Activated CD4-positive, alpha-beta T cell treated with anti-CD3 and anti-CD28 coated beads for 36 hours (primary cell): ENCODE measurements at places on chromosomes 3 and 15. TPM values are rescaled to one million over a fixed set of nuclear protein-coding genes. Genes with fewer than 3 reads are reported as not detected.

- no peaks in the 10 kb centered on the region for H3K27me3 ChIP-seq
- no peak for DNase-seq
- H3K27ac ChIP-seq, result no peak overlapping the region
- H3K4me3 ChIP-seq, result no peak overlapping the region
- H3K36me3 ChIP-seq, result no peaks in the 10 kb centered on the region
These were observed 15.8 kb downstream of the RBP1 start for GRCh38 chr3:139523718-139524117.

DNA sequence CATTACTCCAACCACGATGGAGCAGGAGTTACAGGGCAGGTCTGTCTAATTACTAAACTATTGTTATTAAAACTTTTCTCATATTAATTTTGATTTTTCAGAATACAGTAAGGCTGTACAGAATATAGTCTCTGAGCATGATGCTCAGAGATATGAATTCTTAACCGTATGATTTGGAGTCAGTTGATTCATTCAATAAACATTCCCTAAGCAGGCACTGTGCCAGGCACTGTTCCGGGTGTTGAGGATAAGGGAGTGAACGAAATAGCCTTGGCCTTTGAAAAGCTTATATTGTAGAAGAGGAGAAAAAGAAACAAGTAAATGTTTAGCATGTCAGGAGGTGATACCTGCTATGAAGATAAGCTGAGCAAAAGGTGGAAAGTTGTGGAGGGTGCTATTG lies 187.3 kb downstream of the KCNAB1 start:
- no peak overlapping the region for H3K4me3 ChIP-seq
- H3K36me3 ChIP-seq, result no peaks in the 10 kb centered on the region
- H3K27ac ChIP-seq, result no peak overlapping the region
- peaks cover 10% of the 10 kb centered on the region for H3K27me3 ChIP-seq

DNA sequence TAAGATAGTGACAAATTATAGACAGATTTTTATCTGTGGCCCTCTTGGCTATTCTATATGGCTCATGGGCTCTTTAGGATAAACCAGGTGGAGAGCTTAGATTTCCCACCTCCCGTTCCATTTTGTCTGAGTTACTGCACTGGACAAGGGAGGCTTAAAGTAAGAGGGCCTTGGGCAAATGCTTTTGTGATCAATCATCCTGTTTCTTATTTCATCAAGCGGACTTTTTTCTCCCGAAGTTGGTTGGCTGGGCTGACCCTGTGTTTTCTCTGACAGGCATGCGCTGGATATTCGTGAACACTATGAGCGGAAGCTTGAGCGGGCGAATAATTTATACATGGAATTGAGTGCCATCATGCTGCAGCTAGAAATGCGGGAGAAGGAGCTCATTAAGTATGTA lies 33.4 kb downstream of the TMEM41A start:
- H3K36me3 ChIP-seq, result peaks cover 2% of the 10 kb centered on the region
- no peak overlapping the region for H3K4me3 ChIP-seq
- H3K27me3 ChIP-seq, result no peaks in the 10 kb centered on the region
- no peak overlapping the region for H3K27ac ChIP-seq

DNA sequence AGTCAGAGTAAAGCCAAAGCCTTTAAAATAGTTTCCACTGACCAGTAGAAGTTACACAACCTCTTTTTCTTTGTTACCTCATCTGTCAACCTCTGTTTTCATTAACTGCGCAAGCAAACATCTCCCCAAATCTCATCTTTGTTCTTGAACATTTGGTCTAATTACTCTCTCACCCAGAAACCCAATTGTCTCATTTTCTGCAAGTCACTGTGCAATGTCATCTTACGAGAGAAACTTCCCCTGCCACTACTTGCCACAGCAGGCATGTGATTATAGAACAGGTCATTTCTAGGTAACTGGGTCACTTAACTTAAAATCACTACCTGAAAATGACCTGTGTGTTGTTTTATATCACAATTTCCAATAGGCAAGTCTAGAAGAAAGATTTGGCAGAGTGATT lies 159.4 kb downstream of the SI start:
- H3K4me1 ChIP-seq, result no peaks in the 10 kb centered on the region
- no peaks in the 10 kb centered on the region for H3K27me3 ChIP-seq
- H3K36me3 ChIP-seq, result no peaks in the 10 kb centered on the region
- no peak overlapping the region for H3K4me3 ChIP-seq
- no peak overlapping the region for H3K27ac ChIP-seq

The ATP11B gene
- total RNA-seq, result 86.7 TPM

DNA sequence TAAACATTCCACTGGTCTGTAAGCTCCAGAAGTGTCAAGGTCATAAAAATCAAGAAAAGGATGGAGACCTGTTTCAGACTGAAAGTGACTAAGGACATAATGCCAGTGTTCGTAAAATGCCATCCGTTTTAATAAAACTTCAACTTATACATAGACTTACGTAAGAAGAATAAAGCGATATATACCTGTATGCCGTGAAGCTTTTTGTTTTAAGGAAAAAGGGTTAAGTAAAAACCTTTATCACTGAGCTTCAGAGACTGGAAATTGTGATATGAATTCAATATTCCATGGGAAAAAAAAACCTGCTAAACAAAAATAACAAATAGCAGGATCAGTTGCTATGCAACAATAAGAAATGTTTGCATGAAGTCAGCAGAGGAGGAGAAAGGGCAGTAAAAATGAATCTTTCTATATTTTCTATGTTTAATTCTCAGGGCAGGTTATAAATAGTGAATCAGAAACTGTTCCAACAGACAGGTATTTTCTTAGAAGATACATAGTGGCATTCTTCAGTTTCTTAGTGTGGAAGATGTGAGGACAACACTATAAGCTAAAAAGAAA lies 42.5 kb downstream of the CHSY1 start:
- H3K27ac ChIP-seq, result peak overlapping the region; percentile 16
- no peak overlapping the region for H3K4me3 ChIP-seq
- no peak for DNase-seq
- H3K27me3 ChIP-seq, result no peaks in the 10 kb centered on the region

DNA sequence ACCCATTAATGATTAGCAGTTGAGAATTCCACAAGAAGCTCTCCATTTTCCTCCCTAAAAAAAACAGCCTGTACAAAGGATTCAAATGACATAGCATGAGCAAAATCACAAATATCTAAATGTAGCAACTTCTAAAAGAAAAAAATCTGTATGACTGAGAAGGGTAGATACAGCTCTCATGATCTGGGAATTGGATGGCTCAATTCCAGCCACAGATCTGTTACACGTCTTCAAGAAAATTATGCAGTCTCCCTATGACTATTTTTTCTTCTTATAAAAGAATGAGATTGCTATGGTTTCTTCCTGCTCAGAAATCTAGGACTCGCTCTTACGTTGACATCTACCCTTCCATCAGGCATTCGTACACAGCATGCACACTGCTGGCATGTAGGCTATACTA lies 71.5 kb downstream of the PLCH1 start:
- no peak overlapping the region for H3K27ac ChIP-seq
- peaks cover 3% of the 10 kb centered on the region for H3K27me3 ChIP-seq
- no peak for DNase-seq
